ENCODE measurements at places on chromosomes 13 and 19. TPM values are rescaled to one million over a fixed set of nuclear protein-coding genes. Genes with fewer than 3 reads are reported as not detected.

Gene ADGRE1
- 0.08 TPM for total RNA-seq

Gene FAM124A
- 7.1 TPM for total RNA-seq

Gene SCAF1
- total RNA-seq, result 6.2 TPM

Gene ZNF443
- total RNA-seq, result 2.0 TPM

Gene DAND5
- not detected for total RNA-seq

Gene LCP1
- 10.7 TPM for total RNA-seq

Gene ADPRHL1
- 0.80 TPM for total RNA-seq

Gene SPACA4
- not detected for total RNA-seq

Gene AMER2
- total RNA-seq, result not detected

Gene FGF22
- total RNA-seq, result 0.24 TPM

Gene DPF1
- total RNA-seq, result 2.5 TPM

Gene SNRPA
- 60.7 TPM for total RNA-seq

Gene SPACA6
- total RNA-seq, result 2.0 TPM

Gene MYBPC2
- not detected for total RNA-seq

Gene PODNL1
- total RNA-seq, result not detected

DNA sequence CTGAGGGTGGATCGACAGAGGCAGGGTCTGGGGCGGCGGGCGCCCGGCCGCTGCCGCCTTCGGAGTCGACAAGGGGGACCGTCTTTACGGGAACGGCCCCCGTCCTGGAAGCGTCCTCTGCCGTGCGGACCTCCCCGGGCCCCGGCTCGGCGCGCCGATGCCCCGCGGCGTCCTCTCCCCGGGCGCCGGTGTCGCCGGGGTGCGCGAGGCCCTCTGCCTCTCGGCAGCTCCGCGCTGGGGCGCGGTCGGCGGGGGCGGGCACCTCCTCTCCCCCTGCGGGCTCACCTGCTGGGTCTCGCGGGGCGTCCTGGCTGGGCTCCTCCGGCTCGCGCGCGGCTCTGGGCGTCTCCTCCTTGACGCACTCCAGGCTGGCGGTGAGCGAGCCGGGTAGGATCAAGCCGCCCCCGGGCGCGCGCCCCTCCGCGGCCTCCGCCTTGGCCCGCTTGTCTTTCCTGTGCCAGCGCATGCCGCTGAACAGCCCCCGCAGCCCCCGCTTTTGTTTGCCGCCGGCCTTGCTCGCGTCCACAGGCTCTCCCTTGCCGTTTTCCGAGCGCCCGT lies 1.5 kb downstream of the AMER2 start:
- DNase-seq, result no peak

- no peak for DNase-seq
These were observed 59.0 kb downstream of the SERP2 start for GRCh38 chr13:44432650-44433049.

- no peak for DNase-seq
These were observed 5.5 kb upstream of the ECH1 start for GRCh38 chr19:38836983-38837626.

DNA sequence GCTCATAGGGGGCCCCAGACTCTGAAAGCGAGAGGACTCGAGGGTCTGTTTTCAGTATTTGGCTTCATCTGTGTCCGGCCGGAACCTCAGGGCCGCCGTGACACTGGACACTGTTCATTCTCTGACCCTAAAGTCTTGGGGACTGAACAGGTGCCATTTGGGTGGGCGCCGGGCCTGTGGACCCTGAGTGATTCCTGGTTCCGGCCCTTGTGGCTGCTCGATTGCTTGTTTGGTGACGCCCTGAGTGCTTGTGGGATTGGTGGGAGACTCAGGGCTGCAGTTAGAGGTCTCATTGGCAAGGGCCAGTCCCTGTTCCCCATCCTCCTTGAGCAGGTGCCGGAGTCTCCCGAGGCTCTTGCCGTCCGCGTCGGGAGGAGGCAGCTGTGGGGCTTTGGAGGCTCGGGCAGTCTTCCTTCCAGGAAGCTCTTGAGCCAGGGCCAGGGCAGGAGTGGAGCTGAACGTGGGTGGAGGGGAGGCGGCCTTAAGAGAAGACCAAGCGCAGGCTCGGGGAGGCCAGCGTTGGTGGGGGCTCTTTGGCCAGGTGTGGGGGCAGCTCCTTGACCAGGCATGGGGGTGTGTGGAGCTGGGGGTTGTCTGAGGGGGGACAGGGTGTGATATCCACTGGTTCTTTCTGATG lies 4.7 kb downstream of the PTBP1 start:
- no peak for DNase-seq

GRCh38 chr13:67184247-67184646 lies 45.9 kb downstream of the PCDH9 start:
- DNase-seq, result no peak

GRCh38 chr19:58536852-58537798 lies 6.7 kb upstream of the TRIM28 start:
- no peak for DNase-seq

- DNase-seq, result no peak
These were observed 1.7 kb downstream of the RAX2 start for GRCh38 chr19:3770136-3770999.

DNA sequence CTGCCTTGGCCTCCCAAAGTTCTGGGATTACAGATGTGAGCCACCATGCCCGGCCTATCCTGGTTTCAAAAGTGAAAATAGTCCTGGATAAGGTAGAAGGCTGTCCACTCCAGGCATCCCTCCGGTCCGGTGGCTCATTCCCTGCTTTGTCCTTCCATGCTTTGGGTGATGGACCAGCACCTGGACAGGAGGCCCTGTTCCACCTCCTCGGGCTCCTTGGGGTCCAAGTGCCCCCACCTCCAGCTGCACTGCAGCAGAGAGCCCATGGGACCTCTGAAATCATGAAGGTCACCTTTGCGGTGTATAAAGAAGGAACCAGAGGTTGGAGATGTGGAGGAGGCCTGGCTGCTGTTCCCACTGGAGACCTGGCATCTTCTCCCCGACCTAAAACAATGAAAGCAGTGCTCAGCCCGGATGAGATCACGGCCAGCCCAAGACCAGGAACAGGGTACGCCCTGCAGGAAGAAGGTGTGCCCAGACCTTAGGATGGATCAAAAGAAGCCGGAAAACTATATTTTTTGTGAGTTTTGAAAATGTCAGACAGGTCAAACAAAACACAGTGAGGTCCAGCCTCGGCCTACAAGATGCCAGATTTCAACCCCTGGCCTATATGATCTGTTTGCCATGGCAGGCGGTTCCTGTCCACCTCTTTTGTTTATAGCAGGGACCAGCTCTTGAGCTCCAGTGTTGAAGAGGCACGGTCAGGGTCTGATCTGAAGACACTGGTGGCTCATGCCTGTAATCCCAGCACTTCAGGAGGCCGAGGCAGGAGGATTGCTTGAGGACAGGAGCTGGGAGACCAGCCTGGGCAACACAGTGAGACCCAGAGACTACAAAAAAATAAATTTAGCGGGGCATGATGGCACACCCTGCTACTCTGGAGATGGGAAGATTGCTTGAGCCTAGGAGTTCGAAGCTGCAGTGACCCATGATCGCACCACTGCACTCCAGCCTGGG lies 5.8 kb downstream of the LSR start:
- DNase-seq, result no peak

DNA sequence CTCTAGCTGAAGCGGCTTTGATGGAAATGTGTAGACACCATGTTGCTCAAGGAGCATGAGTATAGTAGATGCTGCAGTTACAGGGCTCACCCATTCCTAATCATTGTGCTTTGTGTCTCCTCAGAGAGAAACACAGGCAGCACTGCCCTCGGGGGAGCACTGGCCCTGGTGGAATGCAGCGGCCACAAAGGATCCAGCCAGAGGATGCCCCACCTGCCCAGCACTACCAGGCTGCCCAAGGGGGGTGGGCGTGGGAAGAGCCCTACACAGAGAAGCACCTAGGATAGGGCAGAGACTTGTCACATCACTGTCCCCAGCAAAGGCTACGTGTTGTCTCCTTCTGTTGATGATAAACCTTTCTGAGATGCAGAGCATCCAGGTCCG lies 9.0 kb downstream of the TUBA3C start:
- no peak for DNase-seq

- no peak for DNase-seq
These were observed 3.2 kb downstream of the ZNF441 start for GRCh38 chr19:11769995-11770394.

DNA sequence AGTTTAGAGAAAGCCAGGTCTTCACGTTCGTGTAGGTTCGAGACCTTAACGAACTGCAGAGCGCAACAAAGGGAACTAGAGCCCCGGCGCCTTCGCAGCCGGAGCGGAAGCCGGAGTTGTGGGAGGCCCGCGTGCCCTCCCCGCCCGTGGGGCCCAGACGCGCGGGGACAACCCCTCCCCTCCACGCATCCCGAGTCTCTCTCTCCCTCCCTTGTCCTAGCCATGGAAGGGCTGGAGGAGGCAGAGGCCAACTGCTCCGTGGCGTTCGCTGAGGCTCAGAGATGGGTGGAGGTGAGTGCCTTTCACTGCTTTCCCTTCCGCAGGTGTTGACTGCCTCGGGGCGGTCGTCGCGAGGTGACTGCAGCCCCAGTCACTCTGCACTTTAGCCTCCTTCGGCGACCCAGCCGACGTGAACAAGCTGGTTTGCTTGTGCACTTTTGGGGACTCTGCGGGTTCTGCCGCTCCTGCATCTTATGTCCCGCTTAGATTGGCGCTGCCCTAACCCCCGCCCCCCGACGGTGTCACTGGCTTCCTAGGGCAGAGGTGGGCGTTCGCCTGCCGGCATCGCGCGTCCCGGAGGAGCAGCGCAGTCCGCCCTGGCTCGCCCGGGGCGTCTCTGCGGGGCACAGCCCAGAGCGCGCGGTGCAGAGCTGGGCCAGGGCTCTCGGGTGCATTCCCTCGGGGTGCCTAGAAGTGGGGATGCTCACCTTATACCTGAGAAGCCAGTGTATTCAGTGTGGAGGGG lies 478 bp downstream of the LMO7 start:
- DNase-seq, result no peak

- DNase-seq, result peak; percentile 68
These were observed 37.0 kb upstream of the CCNA1 start for GRCh38 chr13:36395280-36395679.

- no peak for DNase-seq
These were observed 137.5 kb downstream of the FREM2 start for GRCh38 chr13:38824342-38824741.

DNA sequence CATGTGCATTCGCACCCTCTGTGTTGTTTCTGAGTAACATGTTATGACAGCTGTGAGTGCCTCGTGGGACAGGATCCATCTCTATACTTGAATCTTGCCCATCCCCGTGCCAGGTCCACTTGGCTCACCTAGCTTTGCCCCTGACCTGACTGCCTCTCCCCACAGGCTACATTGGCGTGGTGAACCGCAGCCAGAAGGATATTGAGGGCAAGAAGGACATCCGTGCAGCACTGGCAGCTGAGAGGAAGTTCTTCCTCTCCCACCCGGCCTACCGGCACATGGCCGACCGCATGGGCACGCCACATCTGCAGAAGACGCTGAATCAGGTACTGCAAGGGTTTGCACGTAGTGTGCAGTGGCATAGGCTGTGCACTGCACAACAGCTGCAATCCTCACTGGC lies 53.2 kb downstream of the TMED1 start:
- DNase-seq, result no peak

GRCh38 chr19:49879243-49879963 lies 1.9 kb downstream of the TBC1D17 start:
- DNase-seq, result peak; percentile 52

- DNase-seq, result no peak
These were observed 19.2 kb downstream of the EPN1 start for GRCh38 chr19:55694241-55694655.

DNA sequence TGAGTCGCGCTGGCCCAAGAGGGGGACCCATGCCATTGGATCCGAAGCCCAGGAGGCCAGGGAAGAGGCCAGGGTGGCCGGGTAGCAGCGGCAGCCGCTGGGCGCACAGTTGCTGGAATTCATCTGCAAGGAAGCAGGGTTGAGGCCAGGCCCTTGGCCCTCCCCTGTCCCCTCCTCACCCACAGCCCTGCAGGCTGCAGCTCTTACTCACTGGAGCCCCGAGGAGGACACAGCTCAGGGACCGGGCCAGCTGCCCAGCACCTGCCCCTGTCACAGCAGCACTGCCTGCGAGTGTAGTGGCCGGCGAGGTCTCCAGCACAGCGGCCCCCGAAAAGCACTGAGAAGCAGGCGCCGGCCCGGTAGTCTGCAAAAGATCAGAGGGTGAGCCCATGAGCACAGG lies 11.2 kb downstream of the FBN3 start:
- DNase-seq, result no peak

DNA sequence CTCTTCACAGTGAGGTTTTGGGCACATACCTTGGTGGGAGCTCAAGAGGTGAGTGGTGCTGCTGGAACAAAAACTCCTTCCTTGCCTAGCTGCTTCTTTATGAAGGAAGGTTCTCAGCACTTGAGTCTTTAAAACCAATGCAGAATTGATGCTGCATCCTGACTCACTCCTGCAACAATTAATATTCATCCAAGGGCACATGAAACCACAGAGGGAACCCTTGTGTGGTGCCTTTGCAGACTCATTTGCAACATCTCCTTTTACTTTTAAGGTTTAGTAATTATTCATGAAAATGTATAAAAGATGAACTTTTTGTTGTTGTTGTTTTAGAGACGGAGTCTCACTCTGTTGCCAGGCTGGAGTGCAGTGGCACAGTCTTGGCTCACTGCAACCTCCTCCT lies 30.1 kb downstream of the OPA3 start:
- no peak for DNase-seq

- DNase-seq, result no peak
These were observed 517.2 kb upstream of the SLITRK1 start for GRCh38 chr13:84399320-84400085.

GRCh38 chr13:77002590-77003190 lies 10.8 kb downstream of the CLN5 start:
- peak; percentile 61 for DNase-seq

DNA sequence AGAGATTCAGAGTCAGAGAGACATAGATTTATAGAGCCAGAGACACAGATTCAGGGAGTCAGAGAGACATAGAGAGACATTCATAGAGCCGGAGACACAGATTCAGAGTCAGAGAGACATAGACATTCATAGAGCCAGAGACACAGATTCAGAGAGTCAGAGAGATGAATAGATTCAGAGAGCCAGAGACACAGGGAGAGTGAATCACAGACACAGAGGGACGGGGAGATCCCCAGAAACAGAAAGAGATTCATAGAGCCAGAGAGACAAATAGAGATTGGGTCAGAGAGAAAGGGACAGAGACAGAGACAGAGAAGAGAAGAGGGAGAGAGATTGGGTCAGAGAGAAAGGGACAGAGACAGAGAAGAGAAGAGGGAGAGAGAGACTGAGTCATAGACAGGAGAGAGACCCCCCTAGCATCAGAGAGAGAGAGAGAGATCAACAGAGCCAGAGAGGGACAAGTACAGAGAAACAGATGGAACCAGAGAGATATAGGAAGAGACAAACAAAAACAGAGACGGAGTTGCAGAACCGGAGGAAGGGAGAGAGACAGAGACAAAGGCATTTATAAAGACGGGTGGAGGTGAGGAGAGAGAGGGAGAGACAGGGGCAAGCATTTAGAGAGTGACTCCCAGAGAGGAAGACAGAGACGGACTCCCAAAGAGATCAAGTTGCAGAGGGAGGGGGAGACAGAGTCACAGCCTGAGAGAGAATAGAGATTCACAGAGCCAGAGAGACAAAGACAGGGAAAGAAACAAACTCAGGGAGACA lies 1.1 kb upstream of the PRKCG start:
- no peak for DNase-seq

DNA sequence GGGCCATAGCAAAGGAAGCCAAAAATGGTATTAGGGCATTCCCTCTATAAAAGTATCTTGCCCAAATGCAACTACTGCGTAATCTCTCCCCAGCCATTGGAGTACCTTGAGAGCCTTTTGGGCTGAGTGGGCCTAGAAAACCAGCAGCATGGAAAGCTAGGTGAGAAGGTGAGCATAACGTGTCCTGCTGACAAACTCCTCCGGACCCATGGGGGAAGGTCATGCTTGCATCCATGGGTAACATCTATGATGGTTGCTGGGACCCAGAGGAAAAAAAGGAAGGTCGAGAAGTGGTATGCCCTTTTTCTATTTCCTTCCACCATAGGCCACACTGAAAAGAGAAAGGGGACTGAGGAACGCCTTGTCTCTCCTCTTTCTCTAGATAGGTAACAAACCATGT lies 57.4 kb downstream of the ZNF728 start:
- peak; percentile 7 for DNase-seq
